ENCODE measurements at places on chromosomes 1 and 21.
A peak's percentile ranks its signal among the peaks of the same experiment; 100 is the strongest.

- DNase-seq: no peak
Measured at GRCh38 chr1:24323281-24323680, 4.1 kb downstream of the GRHL3 start.

- DNase-seq: no peak
Measured at GRCh38 chr1:104406728-104407127, 657.0 kb downstream of the AMY1C start.

DNA sequence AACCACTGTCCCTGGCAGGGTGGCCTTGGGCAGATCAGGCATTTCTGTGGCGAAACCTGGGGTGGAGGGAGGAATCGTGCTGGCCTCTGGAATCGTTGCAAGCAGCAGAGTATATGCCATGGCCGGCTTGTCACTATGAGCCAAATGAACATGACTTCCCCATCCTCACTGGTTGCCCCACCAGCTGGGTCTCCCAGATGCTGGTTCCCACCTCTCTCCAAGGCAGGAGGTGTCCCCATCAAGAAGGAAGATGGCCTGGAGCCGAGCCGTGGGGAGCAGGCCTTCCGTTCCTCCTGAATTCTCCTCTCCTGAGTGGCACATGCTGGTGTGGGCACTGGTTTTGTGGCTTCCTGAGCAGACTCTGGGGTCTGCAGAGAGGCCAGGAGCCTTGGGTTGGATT is 60.2 kb upstream of the ACTRT2 start:
- DNase-seq: no peak

- DNase-seq: no peak
Measured at GRCh38 chr1:22231995-22232690, 89.2 kb upstream of the WNT4 start.

DNA sequence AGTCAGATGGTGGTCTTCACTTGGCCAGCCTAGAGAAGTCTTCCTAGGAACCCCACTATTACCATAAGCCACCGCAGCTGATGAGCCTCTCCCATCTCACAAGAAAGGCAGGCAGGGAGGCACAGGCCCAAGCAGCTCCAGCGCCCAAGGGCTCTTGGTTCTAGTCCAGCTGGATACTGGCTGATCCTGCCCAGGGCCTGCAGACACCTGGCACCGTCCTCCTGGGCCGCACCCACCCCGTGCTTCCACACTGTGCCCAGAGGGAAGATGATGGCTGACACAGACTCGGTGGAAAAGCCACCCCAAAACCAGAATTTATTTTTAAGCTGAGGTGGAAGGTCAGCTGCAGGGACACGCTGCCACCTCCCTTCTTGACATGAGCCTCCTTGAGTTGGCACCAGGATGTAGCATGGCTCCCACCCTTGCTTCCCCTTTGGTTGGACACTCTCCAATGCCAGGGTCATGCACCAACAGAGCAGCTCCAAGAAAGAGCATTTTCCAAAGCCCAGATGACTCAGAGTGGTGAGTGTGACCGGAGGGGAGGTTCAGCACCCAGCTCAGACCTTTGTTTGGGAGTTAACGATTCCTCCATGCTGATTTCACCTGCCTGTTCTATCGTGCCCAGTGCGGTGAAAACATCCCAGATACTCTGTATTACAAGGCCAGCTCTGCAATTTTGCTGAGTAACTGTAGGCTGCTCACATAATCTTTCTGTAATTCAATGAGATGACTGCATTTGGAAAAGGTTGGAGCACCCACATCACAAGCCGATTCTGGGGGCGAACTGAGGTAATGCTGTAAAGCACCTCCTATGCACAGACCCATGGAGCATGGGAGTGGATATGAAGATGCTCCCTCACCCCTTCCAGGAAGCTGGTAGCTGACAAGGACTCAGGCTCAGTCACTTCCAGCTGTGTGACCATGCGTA is 63.1 kb upstream of the SLC2A1 start:
- no peak for DNase-seq

- peak; percentile 43 for DNase-seq
Measured at GRCh38 chr1:171841050-171841910, at the start of gene DNM3. DNM3 (plus strand) TSS chr1:171841498; CDS start chr1:171841657, 159 bp downstream.

- DNase-seq: no peak
Measured at GRCh38 chr1:119101563-119101962, 38.9 kb downstream of the WARS2 start.

GRCh38 chr1:114524944-114525343 is 13.9 kb upstream of the TRIM33 start:
- no peak for DNase-seq

DNA sequence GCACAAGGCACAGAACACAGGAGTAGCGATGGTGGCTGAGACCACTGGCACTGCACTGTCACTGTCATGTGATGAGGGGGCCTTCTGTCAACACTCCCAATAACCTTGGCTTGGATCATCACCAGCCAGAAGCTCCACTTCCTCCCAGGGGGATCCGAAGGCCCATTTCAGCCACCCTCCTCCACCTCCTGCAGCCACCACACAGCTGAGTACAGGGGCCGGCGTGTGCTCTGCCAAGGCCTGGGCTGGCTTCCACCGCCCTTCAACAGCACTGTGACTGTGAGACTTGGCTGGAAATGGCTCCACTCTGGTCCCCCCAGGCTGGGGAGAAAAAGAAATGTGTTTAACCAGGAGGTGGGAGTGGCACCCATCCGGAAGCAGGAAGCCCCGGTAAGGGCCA is 9.9 kb upstream of the NADK start:
- DNase-seq: no peak

DNA sequence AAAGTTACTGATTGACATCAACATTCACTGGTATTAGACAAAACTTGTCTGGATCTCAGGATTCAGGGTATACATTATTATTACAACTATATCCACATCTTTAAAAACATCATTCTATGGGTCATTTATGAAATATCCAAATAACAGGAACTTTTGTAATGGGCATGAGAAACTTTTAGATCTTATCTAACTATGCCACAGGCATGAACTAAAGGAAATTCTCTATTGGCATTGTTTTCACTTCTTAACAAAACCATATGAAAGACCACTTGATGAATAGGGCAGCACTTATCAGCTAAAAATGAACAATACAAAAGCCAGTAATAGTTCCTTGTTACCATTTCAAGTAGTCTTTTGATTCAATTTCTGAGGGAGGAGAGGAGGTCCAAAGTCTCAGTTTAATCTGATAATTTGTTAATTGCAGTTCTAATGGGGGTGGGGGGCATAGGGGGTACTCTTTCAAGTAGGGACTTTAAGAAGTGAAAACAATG is 30.8 kb upstream of the CPLANE2 start:
- DNase-seq: no peak

DNA sequence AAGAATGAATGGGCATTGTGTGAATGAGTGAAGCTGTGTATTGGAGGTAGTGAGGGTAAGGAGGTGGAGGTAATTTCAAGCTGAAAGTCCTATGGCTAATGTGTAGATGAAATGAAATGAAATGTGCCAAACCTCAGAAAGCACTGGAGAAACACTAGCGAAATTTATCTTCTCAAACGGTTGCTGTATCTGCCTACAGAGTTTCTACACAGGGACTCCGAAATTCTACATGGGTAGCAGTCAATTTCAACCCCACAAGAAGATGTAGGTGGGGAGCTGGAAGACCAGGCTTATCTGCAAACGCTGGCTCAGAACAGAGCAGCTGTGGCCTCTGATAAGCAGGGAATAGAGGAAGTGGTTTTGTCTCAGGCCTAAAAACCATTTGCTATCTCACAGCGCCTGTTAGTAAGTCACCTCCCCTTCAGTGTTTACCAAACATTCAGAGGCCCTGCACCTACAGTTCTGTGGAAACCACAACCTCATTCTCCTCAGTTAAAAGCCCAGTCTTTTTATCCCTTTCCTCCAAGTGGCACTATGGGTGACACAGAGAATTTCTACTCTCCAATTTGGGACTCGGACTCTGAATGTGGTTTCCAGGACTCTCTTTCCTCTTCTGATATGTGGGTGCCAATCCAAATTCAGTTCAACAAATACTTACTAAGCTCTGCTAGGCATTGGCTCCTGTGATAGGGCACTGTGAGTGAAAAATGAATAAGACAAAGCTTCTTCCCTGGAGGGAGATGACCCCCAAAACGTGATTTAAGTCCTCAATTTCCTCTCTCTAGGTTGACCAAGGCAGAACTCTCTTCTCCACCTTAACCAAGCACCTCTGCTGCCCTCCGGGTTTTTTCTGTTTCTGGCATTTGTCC is 17.2 kb upstream of the SLAMF6 start:
- peak; percentile 39 for DNase-seq

GRCh38 chr1:206883160-206883559 is 14.1 kb upstream of the IL24 start:
- DNase-seq: no peak

DNA sequence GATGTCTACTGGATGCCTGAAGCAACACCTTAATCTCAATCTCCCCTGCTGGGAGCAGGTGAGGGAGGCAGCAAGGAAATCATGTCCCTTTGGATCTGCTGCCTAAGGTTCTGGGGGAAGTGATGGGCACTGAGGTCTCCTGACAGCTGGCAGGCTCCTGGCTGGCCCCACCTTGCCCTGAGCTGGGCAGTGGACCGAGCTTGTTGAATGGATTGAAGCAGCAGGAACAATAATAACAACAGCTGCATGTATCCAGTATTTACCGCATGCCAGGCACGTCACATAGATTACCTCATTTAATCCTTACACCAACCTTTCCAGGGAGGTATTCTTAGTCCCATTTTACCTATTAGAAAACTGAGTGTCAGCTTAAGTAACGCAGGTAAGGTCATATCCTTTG is 133.9 kb downstream of the PLXNA2 start:
- no peak for DNase-seq

DNA sequence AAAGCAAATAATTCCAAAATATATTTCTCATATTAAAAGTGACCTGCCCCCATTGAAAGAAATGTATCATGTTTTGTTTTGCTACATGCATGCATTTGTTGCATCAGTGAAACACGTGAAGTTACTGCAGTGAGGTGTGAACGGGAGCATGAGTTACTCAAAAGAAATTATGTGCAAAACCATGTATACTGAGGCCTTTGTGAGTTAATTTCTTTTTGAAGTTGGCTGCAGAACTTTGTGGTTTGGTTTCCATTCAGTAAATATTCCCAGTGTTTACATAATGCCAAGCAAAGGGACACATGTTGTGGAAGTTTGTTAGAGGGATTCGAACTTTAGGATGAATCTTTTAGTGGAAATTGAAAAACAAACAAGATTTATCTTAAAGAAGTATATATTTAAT is 619.4 kb upstream of the ADAMTS5 start:
- no peak for DNase-seq

DNA sequence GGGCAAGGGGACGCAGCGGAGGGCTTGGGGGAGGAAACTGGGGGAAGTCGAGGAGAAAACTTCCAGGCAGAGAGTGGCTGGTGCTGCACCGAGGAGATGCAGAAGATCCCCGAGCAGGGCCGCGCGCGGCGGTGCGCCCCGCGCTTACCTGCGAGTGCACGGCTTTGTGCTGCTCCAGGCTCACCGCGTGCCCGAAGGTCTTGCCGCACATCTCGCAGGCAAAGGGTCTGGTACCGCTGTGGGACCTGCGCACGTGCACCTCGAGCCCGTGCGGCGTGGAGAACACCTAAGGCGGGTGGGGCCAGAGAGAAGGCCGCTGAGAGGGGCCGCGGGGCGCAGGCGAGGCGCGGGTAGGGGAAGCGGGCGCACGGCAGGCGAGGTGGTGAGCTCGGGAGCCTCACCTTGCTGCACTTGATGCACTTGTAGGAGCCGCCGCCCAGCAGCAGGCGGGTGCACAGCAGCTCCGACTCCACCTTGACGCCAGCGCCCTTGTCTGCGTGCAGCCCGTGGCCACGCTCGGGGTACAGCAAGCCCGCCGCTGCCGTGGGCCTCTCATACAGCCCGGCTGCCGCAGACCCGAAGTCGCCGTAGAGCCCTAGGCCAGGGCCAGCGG is 6.4 kb downstream of the GFI1 start:
- no peak for DNase-seq

- no peak for DNase-seq
Measured at GRCh38 chr1:7719468-7720094, 51.5 kb upstream of the VAMP3 start.

DNA sequence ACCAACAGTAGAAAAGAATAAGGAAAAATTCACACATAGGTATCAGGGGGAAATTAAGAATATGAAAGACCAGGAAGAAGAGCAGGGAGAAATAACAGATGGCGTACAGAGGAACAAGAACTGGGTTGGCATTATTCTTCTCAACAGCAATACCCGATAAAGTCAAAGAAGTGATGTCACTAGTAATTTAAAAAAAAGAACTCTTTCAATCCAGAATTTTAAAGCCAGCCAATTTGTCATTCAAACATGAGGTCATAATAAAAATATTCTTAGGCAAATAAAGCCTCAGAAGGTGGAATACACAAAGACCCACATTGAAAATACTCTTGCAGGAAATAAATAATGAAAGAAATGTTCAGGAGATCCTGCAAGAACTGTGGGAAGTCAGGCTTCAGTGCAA is 8.8 kb downstream of the NCMAP start:
- DNase-seq: no peak

DNA sequence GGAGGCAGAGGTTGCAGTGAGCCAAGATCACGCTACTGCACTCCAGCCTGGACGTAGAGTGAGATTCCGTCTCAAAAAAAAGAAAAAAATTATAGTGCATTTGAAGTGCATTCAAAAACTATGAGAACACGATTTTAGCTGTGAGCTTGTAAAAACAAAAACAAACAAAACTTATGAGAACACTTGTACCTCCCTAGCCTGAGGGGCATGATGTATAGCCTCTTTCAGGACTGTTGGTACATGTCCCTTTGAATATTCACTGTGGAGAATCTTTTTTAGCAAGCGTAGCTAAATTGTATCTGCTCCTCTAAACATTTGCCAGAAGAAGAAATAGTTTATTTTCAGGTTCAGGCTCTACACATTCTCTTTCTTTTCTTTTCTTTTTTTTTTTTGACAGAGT is 9.5 kb upstream of the DEGS1 start:
- no peak for DNase-seq

GRCh38 chr1:53507116-53507820 is 48.1 kb downstream of the DMRTB1 start:
- no peak for DNase-seq

DNA sequence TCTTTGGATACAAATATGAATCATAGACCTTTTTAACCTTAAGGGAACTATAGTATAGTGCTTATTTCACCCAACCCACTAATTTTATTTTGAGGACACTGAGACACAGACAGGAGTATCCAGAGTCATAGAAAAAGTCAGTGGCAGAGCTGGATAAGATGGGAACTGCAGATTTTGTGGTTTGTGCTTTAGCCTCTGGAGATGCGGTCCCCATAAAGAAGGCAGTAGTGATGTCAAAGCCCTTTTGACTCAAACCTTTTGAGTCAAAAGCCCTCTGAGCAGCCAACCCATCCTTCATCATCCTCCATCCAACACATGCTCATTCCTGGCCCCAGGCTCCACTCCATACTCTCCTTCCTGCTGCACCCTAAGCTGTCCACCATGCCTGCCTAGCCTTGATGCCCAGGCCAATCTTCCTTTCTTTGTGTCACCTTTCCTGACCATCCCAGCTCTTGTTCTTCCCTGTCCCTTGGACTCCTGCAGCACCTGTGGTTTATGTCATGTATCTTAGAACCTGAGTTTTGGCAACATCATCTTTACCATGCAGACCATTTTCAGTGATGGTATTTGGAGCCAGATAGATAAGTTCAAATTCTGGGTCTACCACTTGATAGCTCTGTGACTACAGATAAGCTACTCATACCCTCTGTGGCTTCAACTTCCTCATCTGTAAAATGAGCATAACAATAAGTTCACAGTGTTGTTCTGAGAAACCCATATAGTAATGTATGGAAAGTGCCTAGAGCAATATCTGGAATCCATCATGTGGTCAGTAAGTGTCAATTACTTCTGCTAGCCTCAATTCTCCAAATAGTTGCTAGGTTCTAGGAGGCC is 20.1 kb downstream of the SLAMF1 start:
- no peak for DNase-seq

GRCh38 chr1:21871943-21872342 is 59.9 kb downstream of the LDLRAD2 start:
- DNase-seq: no peak

- DNase-seq: no peak
Measured at GRCh38 chr1:111214884-111215283, 12.6 kb upstream of the CHI3L2 start.

All from HL-60 (cell line).